ENCODE measurements at places on chromosomes 2 and 18.
A peak's percentile ranks its signal among the peaks of the same experiment; 100 is the strongest.

DNA sequence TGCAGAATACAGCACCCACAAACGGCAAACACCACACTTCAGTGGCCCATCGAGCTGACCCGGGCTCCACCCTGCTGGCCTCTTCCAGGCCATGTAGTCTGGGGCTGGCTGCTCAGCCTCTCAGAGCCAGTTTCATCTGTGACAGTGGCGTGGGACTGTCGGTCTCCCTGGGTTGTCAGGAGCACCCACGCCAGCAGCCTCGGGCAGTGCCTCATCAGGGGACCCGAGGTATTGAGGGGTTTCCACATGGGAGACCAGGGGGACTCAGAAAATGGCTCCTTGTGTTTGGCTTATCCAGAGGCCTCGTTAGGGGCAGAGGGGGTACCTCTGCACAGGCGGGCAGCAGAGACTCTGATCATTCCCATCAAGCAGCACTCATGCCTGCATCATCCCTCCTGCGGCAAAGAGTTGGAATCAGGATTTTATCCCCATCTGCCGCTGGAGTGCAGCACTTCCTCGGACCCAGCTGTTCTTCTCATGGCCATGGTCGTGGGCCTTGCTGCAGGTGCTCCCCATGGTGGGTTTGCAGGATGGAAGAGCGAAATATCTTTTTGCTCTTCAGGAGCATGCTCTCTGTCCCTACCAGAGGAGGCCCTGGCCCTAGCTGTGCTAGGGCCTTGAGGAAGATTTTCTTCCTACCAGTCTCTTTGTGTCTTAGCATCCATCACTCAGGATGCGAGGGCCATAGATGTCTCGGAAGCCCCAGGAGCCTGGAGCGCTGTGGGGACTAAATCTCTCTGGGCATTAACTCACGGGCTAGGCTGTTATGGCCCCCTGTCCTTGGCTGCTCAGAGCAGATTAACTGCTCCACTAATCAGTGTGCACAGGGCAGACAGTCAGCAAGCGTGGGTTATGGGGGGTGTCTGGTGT, 100.8 kb downstream of the CLIP4 start:
- no peak for DNase-seq

GRCh38 chr2:172079838-172080640, 5.3 kb upstream of the DLX1 start:
- no peak for DNase-seq

GRCh38 chr2:58006256-58006951, 40.2 kb upstream of the VRK2 start:
- DNase-seq = no peak

- no peak for DNase-seq
Observed at GRCh38 chr2:241977557-241978300, 108.2 kb downstream of the RTP5 start.

GRCh38 chr18:73950116-73950700, 197.4 kb downstream of the FBXO15 start:
- no peak for DNase-seq

DNA sequence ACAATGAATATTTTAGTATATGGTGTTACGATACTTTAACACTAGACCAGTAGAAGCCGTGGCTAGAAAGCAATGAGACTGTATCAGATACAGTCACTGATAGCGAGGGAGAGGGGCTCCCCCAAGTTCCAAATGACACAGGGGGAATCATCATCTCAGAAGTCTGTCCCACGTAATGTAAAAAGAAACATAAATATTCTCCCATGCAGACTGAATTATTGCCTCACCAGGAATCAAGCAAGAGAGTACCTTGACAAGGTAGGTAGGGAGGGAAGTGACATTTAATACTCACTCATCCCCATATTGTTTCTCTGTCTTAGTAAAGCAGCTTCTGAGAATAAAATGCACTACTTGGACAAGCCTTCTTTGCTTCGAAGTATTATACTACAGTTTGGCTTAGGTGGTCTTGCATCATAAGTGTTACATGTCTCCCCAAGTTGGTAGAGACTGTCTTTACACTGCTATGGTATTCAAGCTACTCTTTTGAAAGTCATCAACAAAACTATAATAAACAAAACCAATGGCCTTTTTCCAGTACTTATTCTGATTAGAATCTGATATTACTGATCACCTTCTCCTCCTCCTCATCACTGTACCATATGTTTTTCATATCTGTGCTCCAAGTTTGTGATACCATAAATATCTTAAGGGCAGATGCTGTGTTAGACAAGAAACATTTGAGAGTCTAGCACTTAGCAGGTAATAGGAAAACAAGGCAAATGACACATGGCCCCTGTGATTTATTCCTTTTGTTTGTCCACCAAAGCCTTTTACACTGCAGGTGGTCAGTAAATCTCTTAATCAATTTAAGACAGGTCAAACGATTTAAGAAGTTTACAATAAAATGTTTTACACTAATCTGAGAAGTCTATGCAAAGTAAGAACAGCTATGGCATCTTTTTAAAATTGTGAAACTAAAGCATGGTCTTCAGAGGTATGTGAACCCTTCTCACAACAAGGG, 2.7 kb downstream of the LAPTM4A start:
- DNase-seq = no peak

GRCh38 chr2:134269972-134270735, 16.3 kb downstream of the MGAT5 start:
- DNase-seq = no peak

- no peak for DNase-seq
Observed at GRCh38 chr18:4016391-4017049, 438.6 kb downstream of the DLGAP1 start.

DNA sequence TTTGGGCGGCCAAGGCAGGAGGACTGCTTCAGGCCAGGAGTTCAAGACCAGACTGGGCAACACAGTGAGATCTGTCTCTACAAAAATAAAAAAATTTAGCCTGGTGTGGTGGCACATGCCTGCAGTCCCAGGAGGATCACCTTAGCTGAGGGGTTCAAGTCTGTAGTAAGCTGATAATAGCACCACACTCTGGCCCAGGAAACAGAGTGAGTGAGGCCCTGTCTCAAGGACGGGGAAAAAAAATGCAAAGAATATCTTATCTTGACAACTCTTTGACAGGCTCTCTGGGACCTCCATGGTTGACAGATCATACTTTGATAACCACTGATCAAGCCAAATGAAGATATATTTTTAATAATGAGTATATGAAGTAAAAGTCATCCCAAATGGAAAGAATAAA, 22.7 kb downstream of the USP34 start:
- DNase-seq = no peak

DNA sequence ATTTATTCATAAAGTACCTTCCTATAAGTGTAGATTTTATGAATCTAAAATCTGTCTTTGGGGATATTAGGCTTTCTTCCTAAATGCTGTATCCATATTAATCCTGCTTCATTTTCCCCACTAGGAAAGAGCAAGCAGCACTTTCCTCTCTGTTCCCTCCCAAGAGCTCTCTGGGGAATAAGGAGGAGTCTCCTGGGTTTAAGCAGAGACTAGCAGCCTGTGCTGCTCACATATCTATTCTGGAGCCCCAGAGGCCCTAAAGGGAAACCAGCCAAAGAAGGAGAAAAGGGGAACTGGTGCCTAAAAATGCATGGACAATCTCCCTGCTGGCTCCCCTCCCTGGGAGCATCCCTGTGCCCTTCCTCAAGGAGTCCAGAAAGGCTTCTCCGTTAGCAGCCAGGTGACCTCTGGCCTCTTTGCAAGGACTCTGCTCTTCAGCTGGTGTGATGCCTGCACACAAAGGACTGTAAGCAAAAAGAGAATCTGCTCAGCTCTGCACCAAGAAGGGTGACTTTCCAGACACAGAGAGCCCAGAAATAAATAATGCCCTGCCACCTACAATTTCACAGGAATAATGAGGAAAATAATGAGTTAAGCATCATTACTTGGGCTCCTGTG, 270.6 kb downstream of the SS18 start:
- DNase-seq = no peak

GRCh38 chr2:235766278-235766677, 272.4 kb downstream of the AGAP1 start:
- peak; percentile 32 for DNase-seq

DNA sequence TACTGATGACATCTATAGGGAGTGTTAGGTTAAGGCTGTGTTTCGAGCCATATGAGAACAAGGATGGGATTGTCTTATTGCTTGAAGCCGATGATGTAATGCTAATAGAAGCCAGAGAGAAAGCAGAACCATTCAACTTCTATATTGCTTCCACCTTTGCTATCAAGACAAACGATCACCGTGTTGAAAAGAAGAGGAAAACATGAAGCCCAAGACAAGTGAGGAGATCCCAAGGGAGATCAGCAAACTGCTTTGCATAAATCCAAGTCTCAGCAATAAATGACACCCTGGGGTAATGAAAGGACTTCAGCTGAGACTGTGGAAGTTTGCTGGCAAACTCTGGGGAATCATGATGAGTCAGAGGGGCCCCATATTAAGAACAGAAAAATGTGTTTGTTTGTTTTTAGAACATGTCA, 206.2 kb downstream of the NCKAP5 start:
- DNase-seq = no peak

DNA sequence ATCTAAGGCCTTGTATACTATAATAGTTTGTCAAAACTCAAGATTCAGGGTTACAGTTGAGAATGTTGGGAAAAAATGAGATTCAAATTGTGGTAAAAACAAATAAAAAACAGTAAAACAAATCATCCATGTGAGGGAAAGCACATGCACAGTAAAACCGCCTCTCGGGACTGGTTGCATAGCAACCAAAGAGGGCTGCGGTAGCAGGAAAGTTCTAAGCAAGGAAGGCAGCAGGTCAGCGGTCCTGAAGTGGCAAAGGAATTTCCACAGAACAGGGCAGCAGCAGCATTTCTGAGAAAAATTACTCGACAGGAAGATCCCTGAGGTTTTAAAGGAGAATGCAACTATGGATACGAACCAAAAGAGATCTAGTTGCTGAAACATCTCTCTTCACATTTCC, 93.7 kb downstream of the DYNAP start:
- no peak for DNase-seq

- DNase-seq = no peak
Observed at GRCh38 chr2:25339791-25340180, 1.9 kb downstream of the DNMT3A start.

- no peak for DNase-seq
Observed at GRCh38 chr2:224528171-224528570, 57.0 kb downstream of the CUL3 start.

DNA sequence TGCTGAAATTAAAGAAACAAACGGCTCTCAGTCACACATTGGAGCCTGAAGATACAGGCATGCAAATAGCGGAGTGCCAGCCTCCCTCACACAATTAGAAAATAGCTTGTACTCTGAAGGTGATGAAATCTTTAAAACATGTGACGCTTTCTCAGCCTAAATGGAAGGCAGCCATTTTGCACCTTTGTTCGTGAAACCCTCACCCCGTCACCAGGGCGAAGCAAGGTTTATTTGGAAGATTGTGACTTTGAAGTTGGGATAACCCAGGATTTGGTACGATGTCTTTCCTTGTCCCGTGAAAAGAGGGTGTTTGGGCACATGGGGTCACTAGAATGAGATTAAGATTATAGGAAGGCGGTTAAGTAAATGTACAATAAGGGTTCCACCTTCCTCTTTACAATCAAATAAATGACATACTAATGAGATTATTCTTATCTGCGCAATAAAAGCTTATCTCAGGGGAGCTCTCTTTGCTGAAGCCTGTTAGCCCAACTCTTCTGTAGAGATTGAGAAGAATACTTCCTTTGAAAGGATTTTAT, 4.2 kb downstream of the SH3BP4 start:
- DNase-seq = no peak

DNA sequence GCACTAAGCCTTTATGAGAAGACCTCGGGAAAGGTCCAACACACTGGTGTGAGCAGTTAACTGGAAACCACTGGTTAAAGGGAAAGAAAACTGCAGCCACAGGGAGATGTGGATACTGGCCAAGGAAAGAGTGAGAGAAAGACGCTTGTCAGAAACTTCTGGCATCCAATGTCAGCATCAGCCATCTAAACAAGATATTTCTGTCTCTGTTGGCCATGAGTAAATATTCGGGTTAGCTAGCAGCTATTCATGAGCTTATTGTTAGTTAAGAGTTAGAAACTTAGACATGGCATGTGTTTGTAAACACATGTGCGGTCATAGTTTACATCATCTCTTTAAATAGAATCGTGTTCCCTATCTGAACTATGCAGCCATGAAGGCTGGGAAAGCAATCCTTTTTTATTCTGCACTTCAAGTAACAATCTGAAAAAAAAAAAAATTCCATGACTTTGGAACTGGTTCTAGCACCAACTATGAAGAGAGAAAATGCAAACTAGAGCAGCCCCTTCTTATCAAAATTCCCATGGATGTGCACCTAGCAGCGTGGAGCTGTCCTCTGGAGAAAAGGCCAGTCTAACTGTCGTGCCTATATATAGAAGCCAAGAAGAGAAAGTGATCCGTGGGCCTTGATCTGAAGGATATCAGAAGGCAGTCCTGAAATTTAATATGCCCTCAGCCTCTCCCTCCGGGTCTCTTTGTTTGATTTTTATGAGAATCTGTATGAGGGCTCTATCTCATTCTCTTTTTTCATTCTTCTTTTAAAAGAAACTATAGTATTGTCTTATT, 84.0 kb upstream of the RFX8 start:
- no peak for DNase-seq

DNA sequence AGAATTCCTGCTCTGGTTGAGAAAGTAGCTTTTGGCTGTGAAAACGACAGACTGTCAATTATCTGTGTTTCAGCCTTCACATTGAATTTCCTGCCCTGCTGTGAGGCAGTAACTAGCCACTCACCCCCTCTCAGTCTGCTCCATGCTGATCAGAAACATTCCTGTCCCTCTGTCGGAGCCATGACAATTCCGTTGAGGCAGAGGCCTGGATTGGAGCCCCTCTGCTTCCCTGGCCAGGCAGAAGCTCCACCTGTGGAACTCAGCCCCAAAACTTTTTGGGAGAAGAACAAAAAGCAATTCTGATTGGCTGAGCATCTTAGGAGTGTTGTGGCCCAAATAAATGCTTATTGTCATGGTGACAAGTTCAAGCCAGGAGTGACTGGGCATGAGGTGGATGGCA, 60.0 kb downstream of the APOB start:
- DNase-seq = no peak

GRCh38 chr2:189441709-189442074, 418 bp downstream of the WDR75 start:
- DNase-seq = no peak

DNA sequence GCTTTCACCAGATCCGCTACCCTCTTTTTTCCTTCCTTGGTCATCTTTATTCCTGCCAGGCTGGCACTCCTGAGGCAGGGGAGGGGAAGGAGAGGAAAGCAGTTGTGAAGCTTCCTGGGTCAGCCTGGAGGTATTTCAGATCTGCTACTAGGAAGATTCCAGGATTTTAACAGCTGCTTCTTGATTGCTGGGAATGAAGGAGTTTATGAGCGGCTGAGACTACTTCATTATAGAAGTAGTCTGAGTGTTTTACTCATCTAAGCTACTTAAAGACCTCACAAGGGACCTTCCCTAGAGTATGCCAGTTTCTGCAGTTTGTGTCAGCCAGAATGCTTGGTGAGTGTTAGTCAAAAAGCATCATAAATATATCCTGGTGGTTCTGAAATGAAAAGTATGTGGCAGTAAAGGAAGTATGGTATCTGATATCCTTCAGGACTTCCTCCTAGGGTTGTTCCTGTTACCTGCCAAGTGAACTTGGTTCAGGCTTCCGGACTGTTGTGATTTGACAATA, 1.9 kb downstream of the TANC1 start:
- DNase-seq = no peak
